Anterior cingulate cortex (tissue), 58 donors: ENCODE measurements at places on chromosomes 4 and X.

DNA sequence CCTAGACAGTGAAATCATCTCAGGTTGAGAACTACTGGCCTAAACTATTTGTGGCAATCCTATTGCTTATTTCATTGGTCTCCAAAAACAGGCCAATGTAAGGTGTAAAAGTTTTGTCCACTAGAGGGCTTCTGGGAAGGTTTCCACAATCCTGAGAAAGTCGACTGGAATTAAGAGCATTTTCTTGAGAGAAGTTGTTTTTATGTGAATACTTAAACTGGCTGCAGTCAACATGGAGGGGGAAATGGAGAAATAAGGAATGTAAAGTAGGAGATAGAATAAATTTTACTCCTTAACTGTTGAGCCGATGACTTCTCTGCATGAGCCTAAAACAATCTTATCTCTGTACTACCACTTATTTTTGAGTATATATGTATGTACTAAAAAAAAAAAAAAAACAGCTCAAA, 11.0 kb upstream of the EIF4E start:
- DNase-seq = no peak

DNA sequence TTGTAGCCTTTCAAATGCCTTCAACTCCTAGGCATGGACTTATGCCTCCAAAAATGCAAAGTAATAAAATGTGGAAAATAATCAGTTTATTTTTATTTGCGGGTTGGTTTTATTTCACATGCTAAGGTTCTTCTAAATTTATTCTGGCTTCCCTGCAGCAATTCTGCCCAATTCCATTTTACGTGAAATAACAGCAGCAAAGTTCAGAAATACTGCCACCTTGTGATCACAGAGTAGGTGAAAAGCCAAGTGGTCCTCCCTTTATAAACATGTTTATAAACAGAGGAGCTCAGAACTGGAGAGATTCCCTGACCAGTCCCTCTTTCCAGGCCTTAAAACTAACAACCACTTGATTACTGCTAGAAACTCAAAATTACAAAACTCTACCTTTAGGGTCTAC, 14.7 kb upstream of the DCHS2 start:
- no peak for DNase-seq

- no peak for DNase-seq
Measured at GRCh38 chrX:24703185-24703494, 9.4 kb downstream of the POLA1 start.

DNA sequence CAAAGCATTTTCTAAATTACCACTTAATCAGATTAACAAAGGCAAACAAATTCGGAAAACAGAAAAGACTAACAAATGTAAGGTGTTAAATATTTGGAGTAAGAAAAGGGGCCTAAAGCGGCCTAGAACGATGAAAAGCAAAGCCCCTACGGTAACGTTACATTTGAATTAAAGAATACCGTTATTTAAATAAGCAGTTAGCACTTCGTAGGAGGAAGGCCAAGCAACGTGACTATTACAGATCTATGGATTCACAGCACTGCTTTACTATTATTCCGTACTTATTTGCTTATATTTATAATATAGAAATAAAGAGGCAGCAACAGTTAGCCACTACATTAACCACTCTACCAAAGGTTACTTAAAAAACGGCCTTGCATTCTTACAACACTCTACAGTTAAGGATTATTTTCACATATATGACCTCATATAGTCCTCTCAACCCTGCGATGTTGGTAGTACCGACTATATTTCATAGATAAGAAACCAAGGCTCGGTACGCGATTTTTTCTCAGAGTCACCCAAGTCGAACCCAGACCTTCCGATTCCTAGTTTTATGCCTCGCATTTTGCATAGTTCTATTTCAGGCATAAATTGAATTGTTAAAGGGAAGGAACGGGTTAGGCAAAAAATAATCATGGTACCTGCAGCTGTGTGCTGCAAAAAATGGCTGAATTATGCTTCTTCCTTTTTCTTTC, 2.9 kb downstream of the KLHL15 start:
- no peak for DNase-seq

DNA sequence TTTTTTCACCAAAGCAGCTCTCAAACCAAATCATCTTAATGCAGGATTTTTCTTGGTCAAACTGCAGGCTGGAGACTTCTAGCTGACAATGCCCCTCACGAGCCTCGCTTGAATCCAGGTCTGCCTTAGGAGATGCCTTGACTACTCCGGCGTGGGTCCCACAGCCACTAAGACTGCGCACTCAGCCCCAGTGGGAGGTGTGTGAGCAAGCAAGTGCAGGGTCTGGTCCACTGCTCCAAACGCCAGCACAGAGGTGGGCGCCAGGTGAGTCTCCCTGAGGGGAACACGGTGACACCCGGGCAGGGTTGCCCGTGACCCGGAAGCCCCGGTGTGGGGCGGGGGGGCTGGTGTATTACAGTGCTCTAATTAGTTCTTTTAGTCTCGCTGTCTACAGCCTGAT, 838.3 kb downstream of the NLGN4X start:
- DNase-seq = no peak

- DNase-seq = no peak
Measured at GRCh38 chr4:87567191-87567590, 38.0 kb upstream of the SPARCL1 start.

DNA sequence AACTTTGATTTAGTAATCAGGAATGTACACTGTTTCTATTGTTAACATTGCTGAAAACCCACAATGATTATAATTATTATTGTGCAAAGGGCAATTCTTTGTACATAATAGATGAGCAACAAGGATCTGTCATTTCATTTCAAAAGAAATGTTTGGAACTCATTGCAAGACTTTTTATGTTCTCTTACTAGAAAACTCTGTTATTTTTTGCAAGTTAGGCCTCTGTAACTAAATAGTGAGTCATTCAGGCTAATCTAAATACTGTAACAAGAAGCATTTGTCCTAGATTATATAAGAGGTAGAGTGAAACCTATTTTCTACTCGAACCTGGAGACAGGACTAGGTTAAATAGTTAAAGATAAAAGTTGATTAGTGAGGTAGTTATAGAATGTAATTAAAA, 93.2 kb upstream of the FAM47B start:
- DNase-seq = no peak

- DNase-seq = no peak
Measured at GRCh38 chr4:143085659-143086058, 99.1 kb upstream of the USP38 start.

GRCh38 chr4:111632641-111633151, 512.6 kb upstream of the FAM241A start:
- no peak for DNase-seq

- DNase-seq = no peak
Measured at GRCh38 chr4:77197831-77198230, 40.8 kb downstream of the CCNG2 start.

DNA sequence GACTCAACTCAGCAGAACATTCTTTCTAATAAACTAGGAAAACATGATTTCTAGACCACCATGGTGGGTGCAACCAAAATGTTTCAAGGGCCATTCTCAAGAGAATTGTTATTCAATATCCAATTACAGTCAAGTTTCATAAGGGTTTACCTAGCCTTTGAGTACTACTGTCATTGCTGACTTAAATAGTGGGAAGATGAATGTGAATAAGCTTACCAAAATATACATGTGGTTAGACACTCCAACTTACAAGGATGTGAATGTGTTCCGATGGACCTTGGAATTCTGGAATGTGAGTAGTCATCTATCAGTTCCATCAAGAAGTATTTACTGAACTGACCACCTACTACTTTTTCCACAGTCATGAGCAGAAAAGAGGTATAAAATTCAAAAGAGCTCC, 16.9 kb downstream of the SH3RF1 start:
- DNase-seq = no peak

DNA sequence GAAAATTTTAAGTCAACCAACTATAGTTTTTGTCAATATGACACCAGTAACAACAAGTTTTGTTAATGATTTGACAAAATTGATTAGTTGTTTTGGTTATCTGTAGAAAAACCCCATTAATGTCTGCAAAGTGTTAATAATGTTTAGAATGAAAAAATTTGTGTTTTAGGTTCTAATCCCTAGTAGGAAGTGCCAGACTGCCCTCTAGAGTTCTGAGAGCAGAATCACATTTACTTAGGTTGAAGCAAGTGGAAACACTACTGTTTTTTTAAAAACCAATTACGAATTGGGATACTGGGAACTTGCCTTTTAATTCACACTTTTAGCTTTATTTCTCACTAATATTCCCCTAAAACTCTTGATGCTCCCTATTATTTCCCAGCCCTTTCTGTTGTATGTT, 101.1 kb upstream of the CYLC1 start:
- DNase-seq = no peak

- no peak for DNase-seq
Measured at GRCh38 chr4:8272472-8273428, 3.2 kb downstream of the HTRA3 start.
